ENCODE measurements at places on chromosomes 4 and X. TPM values are rescaled to one million over a fixed set of nuclear protein-coding genes. Genes with fewer than 3 reads are reported as not detected.

DNA sequence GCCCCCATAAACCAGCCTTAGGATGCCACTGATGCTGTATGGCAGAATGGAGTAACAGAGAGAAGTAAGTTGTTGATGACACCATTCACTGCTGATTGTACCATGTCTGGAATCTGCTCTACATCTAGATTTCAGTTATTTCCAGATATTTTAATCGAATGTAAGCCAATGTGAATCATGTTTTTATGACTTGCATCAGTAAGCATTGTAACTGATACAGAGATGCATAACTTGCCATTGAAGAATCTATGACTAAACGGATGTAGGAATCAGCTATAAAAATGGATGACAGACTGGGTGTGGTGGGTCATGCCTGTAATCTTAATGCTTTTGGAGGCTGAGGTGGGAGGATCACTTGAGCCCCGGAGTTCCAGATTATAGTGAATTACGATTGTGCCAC lies 161.0 kb upstream of the GATB start:
- DNase-seq = no peak
- H3K36me3 ChIP-seq = no peaks in the 10 kb centered on the region
- no peak overlapping the region for H3K4me3 ChIP-seq
- H3K4me1 ChIP-seq = no peaks in the 10 kb centered on the region
- no peak overlapping the region for H3K27ac ChIP-seq

GRCh38 chrX:39002466-39002865 lies 201.2 kb downstream of the MID1IP1 start:
- H3K36me3 ChIP-seq = no peaks in the 10 kb centered on the region
- DNase-seq = no peak
- H3K4me1 ChIP-seq = no peaks in the 10 kb centered on the region
- H3K4me3 ChIP-seq = no peak overlapping the region
- H3K27me3 ChIP-seq = no peaks in the 10 kb centered on the region

GRCh38 chr4:152618971-152619370 lies 60.8 kb downstream of the TMEM154 start:
- no peaks in the 10 kb centered on the region for H3K27me3 ChIP-seq
- H3K36me3 ChIP-seq = no peaks in the 10 kb centered on the region
- no peaks in the 10 kb centered on the region for H3K4me1 ChIP-seq
- no peak for DNase-seq
- H3K4me3 ChIP-seq = no peak overlapping the region
- H3K27ac ChIP-seq = no peak overlapping the region

GRCh38 chr4:2891294-2891693 lies 47.6 kb downstream of the ADD1 start:
- no peaks in the 10 kb centered on the region for H3K4me1 ChIP-seq
- no peak for DNase-seq

GRCh38 chr4:159639671-159640323 lies 536.9 kb downstream of the RAPGEF2 start:
- no peak overlapping the region for H3K4me3 ChIP-seq
- no peaks in the 10 kb centered on the region for H3K36me3 ChIP-seq
- H3K4me1 ChIP-seq = no peaks in the 10 kb centered on the region
- no peaks in the 10 kb centered on the region for H3K27me3 ChIP-seq
- H3K27ac ChIP-seq = no peak overlapping the region

GRCh38 chr4:89077761-89078160 lies 20.8 kb upstream of the FAM13A start:
- H3K27ac ChIP-seq = no peak overlapping the region
- H3K4me1 ChIP-seq = no peaks in the 10 kb centered on the region
- no peak for DNase-seq
- H3K36me3 ChIP-seq = no peaks in the 10 kb centered on the region

- H3K4me3 ChIP-seq = no peak overlapping the region
- no peaks in the 10 kb centered on the region for H3K4me1 ChIP-seq
- no peak for DNase-seq
- H3K27me3 ChIP-seq = no peaks in the 10 kb centered on the region
- H3K36me3 ChIP-seq = no peaks in the 10 kb centered on the region
These were observed 8.2 kb downstream of the ATP11C start for GRCh38 chrX:139924696-139925095.

GRCh38 chr4:163915896-163916295 lies 421.4 kb downstream of the TMA16 start:
- H3K4me3 ChIP-seq = no peak overlapping the region
- DNase-seq = no peak
- no peak overlapping the region for H3K27ac ChIP-seq
- H3K27me3 ChIP-seq = no peaks in the 10 kb centered on the region

- no peaks in the 10 kb centered on the region for H3K36me3 ChIP-seq
- H3K27ac ChIP-seq = no peak overlapping the region
- no peak overlapping the region for H3K4me3 ChIP-seq
- DNase-seq = no peak
These were observed 4.8 kb upstream of the IGFBP7 start for GRCh38 chr4:57114973-57115372.

GRCh38 chr4:183828839-183829238 lies 76.3 kb upstream of the STOX2 start:
- H3K27me3 ChIP-seq = no peaks in the 10 kb centered on the region
- peaks cover 52% of the 10 kb centered on the region for H3K4me1 ChIP-seq
- H3K4me3 ChIP-seq = no peak overlapping the region
- DNase-seq = no peak
- peak overlapping the region; percentile 69 for H3K27ac ChIP-seq

DNA sequence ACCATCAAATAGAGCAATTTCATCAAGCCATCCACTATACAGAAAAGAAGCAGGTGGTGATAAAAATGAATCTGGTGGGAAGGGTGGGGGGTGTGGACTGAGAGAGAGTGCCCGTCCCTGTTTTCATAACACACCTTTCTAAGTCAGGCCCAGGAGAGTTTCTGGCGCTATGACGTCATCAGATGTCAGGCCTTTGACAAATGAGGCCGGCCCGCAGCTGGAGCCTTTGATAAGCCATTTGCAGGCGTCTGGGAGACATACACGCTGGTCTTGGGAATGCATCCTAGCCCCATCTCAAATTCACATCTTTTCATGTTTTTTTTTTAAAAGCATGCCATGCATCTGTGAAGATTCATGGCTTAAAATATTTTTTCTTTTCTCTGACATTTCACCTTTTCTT lies 404.5 kb downstream of the BCOR start:
- no peak overlapping the region for H3K4me3 ChIP-seq
- H3K4me1 ChIP-seq = peaks cover 6% of the 10 kb centered on the region
- no peak overlapping the region for H3K27ac ChIP-seq
- H3K27me3 ChIP-seq = peaks cover 13% of the 10 kb centered on the region

GRCh38 chrX:39149761-39150160 lies 348.5 kb downstream of the MID1IP1 start:
- H3K4me3 ChIP-seq = no peak overlapping the region
- no peak overlapping the region for H3K27ac ChIP-seq
- no peaks in the 10 kb centered on the region for H3K4me1 ChIP-seq

DNA sequence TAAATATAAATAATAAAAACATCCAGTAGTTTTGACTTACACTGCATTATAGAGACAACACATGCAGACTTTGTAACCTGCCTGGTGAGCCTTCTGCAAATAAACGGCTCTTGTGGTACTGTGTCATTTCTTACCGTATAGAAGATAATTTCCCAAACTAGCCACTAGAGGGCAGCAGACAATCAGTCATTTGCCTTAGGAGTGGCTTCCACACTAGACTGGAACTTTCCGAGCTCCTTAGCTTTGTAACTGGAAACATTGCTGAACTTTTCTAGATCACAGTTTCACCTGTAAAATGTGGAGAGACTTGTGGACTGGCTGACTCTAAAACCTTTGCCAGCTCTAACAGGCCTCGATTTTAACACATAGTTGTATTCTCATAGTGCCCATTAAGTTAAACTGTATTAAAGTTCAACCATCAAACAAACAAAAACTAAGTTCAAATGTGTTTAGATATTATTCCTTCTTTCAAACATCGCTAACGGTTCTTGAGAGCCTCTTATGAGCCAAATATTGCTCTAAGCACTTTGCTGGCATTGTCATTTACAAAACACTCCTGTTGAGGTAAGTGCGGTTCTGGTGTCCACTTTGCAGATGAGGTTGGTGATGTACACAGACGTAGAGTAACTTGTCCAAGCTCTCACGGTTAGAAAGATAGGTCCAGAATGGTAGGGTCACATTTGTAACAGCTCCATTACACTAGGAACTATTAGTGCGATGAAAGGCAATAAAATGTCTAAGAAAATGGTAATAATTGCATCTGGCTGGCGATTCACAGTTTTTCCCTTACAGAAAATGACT lies 345.5 kb downstream of the ANK2 start:
- H3K36me3 ChIP-seq = no peaks in the 10 kb centered on the region
- H3K4me3 ChIP-seq = no peak overlapping the region
- H3K4me1 ChIP-seq = no peaks in the 10 kb centered on the region
- H3K27ac ChIP-seq = no peak overlapping the region

- no peak overlapping the region for H3K27ac ChIP-seq
- no peak overlapping the region for H3K4me3 ChIP-seq
- DNase-seq = no peak
- no peaks in the 10 kb centered on the region for H3K27me3 ChIP-seq
- no peaks in the 10 kb centered on the region for H3K36me3 ChIP-seq
- no peaks in the 10 kb centered on the region for H3K4me1 ChIP-seq
These were observed 77.1 kb upstream of the SLC4A4 start for GRCh38 chr4:71261633-71262121.

DNA sequence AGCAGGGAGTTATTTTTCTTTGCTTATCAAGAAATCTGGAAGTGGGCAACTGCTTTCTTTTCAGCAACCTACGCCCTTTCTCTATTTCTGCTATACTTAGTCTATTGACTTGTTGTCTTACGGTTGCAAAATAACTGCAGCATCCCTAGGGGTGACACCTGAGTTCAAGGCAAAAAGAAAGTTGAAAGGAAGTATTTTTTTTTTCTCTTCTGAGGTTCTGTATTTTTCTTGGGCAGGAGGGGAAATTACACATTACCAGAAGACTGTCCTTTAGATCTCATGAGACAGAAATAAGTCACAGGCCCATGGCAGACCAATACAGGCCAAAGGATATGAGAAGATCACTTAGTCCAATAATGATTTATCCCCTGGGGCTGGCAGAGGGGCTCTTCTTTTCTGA lies 204.7 kb upstream of the CASK start:
- no peaks in the 10 kb centered on the region for H3K27me3 ChIP-seq
- no peak overlapping the region for H3K4me3 ChIP-seq
- no peaks in the 10 kb centered on the region for H3K36me3 ChIP-seq
- H3K4me1 ChIP-seq = no peaks in the 10 kb centered on the region
- no peak overlapping the region for H3K27ac ChIP-seq
- DNase-seq = no peak

DNA sequence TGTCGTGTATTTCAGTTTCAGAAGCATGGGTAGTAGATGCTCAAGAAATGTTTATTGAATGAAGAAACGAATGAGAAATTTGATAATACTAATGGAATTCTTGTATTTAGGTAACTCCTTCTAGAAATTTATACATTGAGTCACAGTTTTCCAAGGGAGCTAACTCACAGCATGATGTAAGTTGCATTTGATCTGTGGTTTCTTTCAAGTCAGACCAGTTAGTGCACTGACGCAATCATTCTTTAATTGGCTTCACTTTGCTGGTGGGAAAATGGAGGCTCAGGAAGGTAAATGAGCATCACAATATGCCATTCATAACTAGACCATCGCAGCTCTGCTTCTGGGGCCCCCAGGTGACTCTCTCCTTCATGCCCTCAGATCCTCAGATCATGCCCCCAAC lies 17.3 kb upstream of the CWH43 start:
- no peaks in the 10 kb centered on the region for H3K27me3 ChIP-seq
- no peak overlapping the region for H3K4me3 ChIP-seq
- H3K4me1 ChIP-seq = no peaks in the 10 kb centered on the region
- no peak for DNase-seq

GRCh38 chrX:122739770-122740169 lies 444.3 kb upstream of the GRIA3 start:
- no peak overlapping the region for H3K4me3 ChIP-seq
- no peaks in the 10 kb centered on the region for H3K36me3 ChIP-seq
- no peak for DNase-seq
- no peak overlapping the region for H3K27ac ChIP-seq

DNA sequence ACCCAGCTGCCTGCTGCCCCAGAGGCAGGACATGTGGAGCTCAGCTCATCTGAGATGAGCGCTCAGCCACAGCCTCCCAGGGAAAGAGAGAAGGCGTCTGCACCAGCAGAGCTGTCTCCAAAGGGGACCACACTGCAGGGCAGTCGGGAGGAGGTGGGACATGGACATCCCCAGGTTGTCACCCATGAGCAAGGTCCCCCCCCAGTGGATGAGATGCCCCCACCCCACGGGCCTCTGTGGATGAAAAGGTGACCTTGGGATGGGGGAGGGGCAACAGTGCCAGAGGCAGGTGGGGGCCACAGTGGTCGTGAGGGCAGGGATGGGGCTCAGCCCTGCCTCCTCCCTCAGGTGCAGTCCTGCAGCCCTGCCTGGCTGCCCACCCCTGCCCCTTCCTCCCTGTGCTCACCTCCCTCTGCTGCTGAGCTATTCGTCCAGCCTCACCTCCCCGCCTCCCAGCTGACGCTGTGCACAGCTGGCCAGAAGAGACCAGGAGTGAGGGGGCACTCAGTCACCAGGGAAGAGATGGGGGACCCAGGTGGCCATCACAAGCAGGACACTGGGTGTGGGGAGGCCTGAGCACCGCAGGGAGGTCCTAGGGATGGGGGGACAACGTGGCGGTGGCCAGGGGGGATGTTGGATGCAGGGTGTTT lies 9.3 kb downstream of the NKX1-1 start:
- no peak overlapping the region for H3K4me3 ChIP-seq
- no peak overlapping the region for H3K27ac ChIP-seq
- peak; percentile 40 for DNase-seq
- peaks cover 26% of the 10 kb centered on the region for H3K36me3 ChIP-seq
- H3K4me1 ChIP-seq = no peaks in the 10 kb centered on the region

DNA sequence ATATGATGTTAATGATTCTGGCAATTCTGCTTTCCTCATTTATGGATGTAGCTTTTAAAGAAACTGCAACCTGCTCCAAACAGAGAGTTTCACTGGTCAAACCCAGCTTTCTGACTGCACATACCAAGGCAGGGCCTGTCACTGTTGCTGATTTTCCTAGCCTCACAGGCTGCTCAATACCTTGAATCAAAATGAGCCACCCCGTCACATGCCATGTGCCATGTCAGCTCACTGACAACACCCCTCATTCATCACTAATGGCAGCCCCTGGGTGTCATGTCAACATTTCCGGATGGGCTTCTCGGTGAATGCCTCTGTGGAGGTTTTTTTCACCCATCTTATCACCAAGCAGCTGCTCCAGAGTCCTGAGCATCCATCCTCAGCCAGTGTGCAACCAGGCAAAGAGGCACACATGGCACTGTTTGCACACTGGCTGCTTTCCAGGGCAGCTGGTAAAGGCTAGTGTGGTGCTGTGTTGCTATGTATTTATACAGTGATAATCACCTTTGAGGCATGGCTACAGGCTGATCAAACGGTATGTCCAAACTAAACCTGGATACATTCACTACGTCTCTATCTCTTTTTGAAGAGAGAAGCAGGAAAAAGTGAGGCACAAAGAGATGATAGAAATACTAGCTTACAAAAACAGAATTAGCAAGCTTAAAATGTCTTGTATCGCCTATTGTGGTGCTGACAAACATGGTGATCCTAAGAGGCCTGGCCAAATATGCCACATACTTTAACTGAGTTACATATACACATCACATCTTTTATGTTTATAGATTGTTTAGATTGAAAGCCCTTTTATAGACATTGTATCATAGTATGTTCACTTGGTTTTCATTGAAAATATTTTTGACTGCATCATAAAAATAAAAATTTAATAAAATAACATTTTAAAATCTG lies 94.6 kb upstream of the INPP4B start:
- no peaks in the 10 kb centered on the region for H3K27me3 ChIP-seq
- no peak overlapping the region for H3K4me3 ChIP-seq
- no peaks in the 10 kb centered on the region for H3K36me3 ChIP-seq

The TADA2B gene
- total RNA-seq = 19.4 TPM

The VCX gene
- total RNA-seq = not detected

The GAGE12D gene
- not detected for total RNA-seq

The TREX2 gene
- 1.1 TPM for total RNA-seq

The CLDN34 gene
- not detected for total RNA-seq

The DOCK11 gene
- 36.8 TPM for total RNA-seq

The GSX2 gene
- total RNA-seq = not detected
